ENCODE measurements at places on chromosomes 2 and 18.

DNA sequence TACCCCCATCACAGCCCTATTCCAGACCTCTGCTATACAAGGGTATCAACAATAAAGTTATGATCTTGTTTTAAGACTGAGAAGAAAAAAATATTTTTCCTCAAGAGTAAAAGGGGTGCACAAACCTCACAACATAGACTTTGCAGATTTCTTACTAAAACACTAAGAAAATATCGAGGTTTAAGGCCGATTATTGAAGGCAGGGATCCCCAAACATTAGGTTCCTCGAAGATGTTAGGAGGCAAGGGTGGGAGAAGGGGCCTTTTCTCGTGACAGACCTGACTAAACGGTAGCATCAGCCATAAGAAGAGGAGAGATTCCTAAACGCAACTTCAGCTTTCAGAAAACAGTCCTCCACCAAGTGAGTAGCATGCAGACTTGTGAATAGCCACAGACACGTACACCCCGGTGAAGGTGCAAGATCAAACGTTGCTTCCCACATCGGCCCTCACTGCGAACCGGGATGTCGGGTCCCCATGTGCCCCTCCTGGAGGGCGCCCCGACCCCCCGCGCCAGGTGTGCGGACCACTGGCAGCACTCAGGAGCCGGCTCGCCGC lies 678 bp downstream of the PIAS2 start:
- peak; percentile 73 for DNase-seq

DNA sequence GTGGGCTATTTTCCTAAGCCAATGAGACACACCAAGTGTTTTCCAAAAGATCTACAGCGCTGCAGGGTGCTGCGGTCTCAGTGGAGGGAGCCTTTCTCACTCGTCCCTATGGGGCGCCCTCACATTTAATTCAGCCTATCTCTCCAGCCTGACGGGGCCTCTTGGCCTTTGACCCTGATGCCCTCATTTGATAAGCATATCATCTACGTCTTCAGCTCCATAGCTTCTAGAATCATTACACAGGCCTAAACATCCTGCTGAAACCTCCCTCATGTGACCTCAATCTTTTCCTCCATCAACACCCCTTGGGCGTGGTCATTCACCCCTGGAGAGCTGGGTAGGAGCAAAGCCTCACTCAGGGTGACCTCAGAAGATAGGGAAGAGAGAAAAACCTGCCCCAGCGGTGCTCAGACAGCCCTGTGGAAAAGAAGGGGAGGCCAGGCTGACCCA lies 57.4 kb downstream of the CYP26B1 start:
- DNase-seq, result no peak

DNA sequence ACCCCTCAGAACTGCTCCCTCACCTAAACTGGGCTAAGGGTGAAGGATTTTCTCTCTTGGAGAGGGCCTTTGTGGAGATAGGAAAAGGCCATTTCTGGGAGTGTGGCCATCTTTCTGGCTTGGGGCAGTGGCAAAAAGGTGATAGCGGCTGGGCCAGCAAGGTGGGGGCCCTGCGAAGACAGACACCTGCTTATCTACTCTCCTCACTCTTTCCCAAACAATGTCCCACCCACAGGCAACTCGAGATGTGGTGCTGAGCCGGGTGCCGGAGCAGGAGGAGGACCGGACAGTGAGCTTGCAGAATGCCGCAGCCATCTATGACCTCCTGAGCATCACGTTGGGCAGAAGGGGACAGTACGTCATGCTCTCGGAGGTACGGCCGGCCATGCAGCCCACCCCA lies 90.1 kb upstream of the MCFD2 start:
- no peak for DNase-seq

DNA sequence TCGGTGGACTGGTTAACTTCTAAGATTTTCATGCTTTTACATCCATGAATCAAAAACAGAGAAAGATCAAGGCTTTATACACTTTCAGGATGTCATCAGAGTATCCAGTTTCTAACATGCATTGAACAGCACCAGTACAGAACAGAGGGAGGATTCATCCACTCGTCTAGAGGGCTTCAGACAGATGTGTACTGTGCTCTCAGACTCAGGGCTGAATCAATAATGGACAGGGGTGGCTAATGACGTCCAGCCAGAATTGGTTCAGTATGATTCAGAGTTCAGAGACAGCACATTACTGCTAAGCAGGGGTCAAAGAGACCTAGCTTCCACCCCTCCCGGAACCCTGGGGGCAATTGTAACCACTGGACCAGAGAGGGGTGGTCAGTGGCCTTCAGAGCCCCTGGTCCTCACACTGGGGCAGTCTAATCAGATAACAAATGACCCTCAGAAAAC lies 37.3 kb downstream of the RNU4ATAC start:
- DNase-seq, result no peak

DNA sequence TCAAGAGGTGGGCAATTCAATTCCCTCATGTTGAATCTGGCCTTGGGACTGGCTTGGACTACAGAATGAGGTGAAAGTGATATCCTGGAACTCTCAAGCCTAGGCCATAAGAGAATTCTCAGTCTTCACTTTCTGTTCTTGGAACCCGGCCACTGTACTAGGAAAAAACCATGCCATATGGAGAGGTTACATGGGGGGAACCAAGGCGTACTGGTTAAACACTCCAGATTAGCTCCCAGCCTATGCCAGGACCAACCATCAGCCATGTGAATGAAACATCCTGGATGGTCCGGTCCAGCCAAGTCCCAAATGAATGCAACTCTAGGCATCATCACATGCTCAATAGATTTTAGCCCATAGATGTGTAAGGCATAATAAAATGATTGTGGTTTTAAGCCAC lies 56.4 kb downstream of the ZNF385B start:
- DNase-seq, result no peak

Data from Karpas-422 (cell line).